Peyer's patch (tissue), 4 donors: ENCODE measurements at places on chromosomes 5 and 9. TPM values are rescaled to one million over a fixed set of nuclear protein-coding genes. Genes with fewer than 3 reads are reported as not detected.

GRCh38 chr5:154296525-154297159, 106.1 kb downstream of the GALNT10 start:
- DNase-seq, result no peak

- no peak for DNase-seq
Observed at GRCh38 chr9:75181750-75182149, 93.4 kb downstream of the OSTF1 start.

GRCh38 chr9:116323571-116323970, 170.0 kb downstream of the PAPPA start:
- no peak for DNase-seq

GRCh38 chr5:1007221-1007680, 1.4 kb upstream of the NKD2 start:
- no peak for DNase-seq

AGPAT2 gene
- 802 TPM for total RNA-seq

NTRK2 gene
- 1.2 TPM for total RNA-seq

DNA sequence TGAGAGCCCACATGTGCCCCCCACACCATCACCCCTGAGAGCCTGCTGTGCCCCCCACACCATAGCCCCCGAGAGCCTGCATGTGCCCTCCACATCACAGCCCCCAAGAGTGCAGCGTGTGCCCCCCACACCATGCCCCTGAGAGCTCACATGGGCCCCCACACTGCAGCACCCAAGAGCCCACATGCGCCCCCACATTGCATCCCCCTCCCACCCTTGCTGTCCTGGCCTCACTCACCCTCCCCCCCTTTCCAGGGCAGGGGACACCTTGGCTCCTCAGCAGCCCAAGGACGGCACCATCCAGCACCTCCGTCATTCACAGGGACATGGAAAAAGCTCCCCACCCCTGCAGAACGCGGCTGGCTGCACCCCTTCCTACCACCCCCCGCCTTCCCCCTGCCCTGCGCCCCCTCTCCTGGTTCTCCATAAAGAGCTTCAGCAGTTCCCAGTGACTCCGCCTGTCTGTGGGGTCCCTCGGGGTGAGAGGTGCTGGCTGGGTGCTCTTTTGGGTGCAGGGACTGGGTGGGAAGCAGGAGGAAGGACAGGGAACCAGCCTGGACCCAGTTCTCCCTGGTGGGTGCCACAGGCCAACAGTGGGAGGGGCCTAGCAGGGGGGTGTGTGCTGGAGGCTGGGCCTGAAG, 5.0 kb downstream of the LCN1 start:
- DNase-seq, result no peak

- no peak for DNase-seq
Observed at GRCh38 chr9:71249729-71250317, 128.4 kb upstream of the TRPM3 start.

DNA sequence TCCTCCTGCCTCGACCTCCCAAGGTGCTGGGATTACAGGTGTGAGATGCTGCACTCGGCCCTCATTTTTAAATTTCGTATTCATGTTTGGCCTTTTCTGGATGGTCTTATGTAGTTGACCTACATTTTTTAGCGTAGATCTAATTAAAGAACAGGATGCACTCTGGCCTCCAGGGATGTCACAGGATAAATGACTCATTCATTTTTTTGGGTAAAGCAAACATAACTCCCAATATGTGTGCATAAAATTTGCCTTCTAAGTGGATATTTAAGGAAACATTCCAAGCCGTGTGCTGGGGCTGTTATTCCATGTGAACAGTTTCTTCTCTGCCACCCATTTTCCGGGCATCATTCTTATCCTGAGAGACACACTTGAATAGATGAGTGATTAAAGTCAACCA, 501.6 kb downstream of the IRX1 start:
- DNase-seq, result no peak

DNA sequence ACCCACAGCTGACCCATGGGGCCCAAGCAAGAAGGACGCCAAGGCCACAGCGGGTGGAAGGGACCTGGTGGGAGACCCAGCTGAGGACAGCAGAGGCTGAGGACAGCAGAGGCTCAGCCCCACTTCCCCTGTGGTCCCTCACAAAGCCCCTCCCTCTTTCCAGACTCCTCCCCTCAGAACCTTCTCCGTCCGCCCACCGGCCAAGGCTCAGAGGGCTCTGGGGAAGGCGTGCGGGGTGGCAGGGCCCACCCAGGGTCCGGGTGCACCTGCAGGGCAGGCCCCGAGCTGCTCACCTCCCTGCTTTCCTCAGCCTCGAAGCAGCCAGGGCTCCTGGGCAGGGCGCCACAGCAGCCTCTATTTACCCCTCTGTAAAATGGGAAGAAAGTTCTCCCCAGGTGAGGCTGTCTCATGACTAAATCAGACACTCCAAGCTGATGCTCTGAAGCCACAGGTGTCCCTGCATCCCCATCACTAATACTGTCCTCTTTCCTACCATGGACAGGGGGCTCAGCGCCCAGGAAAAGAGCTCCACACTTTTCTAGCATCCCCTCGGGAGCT, 137.9 kb upstream of the PPP1R26 start:
- DNase-seq, result no peak

OTULINL gene
- 25.6 TPM for total RNA-seq

CARTPT gene
- not detected for total RNA-seq

EDIL3 gene
- 18.2 TPM for total RNA-seq

ZNF483 gene
- total RNA-seq, result 1.6 TPM

PCBD2 gene
- total RNA-seq, result 39.6 TPM

- DNase-seq, result peak; percentile 76
Observed at GRCh38 chr9:95874989-95875304, 544 bp upstream of the ERCC6L2 start.
